ENCODE measurements at places on chromosomes 3 and 15.

DNA sequence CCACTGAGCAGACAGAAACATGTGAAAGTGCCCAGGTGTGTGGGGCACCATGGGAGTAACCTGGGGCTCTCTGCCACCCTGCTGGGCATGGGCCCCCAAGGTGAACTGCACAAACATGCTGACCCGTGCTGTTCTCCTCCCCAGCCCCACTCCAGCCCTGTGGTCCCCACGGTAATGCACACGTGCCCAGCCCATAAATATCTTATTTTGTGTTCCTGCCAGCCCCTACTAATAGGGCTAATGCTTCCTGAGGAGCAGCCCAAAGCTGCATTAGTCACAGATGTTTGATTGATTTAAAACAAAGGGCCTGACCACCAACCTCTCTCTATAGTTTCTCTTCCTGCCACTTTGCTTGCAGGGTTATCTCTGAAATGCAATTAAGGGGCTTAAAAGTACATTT is 95.4 kb downstream of the ABHD5 start:
- DNase-seq = no peak

- peak; percentile 38 for DNase-seq
Observed at GRCh38 chr3:197394464-197395321, 96.3 kb upstream of the DLG1 start.

DNA sequence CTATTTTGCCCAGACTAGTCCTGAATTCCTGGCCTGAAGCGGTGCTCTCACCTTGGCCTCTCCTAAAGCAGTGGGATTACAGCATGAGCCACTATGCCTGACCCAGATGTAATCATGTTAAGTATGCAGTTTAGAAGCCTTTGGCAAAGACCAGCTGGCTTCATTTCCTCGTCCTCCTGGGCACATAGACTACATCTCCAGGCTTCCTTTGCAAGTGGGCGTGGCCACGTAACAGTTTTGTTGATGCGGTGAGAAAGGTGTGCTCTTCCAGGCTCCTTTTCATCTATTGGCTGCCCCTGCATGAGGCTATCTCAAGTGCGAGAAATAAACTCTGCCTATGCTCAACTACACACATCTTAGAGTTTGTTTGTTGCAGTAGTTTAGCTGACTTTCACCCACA is 13.0 kb downstream of the SV2B start:
- no peak for DNase-seq

DNA sequence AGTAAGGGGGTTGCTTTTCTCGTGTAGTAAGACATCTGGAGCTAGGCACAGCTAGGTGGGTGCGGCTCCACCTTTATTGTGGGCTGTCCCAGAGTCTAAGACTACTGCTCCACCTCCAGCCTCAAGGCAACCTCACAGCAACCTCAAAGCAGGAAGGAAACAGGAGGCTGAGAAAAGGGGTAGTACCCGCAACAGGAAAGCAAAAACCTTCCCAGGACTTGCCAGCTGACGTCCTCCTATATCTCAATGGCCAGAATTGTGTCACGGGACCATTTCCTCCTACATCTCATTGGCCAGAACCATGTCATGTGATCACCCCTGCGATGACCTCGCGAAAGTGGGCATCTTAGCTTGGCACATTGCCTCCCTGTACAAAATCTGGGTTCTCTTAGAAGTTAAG is 4.3 kb upstream of the GPR160 start:
- DNase-seq = no peak

DNA sequence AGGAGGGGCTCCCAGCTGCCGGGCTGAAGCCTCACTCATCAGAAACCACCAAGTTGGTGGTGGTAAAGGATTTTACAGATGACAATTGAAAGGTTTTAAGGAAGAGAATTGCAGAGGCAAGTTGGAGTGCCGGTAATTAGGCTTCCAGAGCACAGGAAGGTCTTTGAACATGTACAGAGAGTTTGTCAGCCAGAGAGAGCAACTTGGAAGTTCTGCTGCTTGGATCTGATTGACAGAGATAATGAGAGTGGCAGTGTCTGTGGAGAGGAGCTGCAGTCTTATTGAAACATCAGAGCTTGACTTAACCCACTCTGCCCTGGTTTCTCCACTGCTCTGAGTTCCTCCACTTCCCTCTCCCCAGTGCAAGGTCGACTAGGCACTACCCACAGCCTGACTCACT is 448.6 kb downstream of the EPHB1 start:
- DNase-seq = no peak

GRCh38 chr3:32817257-32817557 is 590 bp upstream of the TRIM71 start:
- peak; percentile 54 for DNase-seq

- DNase-seq = no peak
Observed at GRCh38 chr15:27541581-27541980, 557.5 kb downstream of the OCA2 start.

- no peak for DNase-seq
Observed at GRCh38 chr15:58453931-58454793, 22.4 kb downstream of the LIPC start.
